ENCODE measurements at places on chromosomes 3 and 15. TPM values are rescaled to one million over a fixed set of nuclear protein-coding genes. Genes with fewer than 3 reads are reported as not detected.

ARRDC4 gene
- 1.0 TPM for total RNA-seq

ZNF717 gene
- 10.3 TPM for total RNA-seq

MON1A gene
- total RNA-seq: 16.3 TPM

VPS18 gene
- total RNA-seq: 11.3 TPM

DNA sequence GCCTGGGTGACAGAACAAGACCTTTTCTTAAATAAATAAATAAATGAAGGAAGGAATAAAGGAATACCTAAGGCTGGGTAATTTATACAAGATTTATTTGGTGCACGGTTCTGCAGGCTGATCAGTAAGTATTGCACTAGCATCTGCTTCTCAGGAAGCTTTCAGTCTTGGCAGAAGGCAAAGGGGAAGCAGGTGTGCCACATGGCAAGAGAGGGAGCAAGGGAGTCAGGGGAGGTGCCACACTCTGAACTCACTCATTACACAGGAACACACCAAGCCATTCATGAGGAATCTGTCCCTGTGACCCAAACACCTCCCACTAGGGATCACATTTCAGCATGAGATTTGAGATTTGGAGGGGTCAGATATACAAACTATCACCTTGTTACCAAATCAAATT is 56.4 kb downstream of the PRKCI start:
- DNase-seq: no peak

GRCh38 chr3:48847053-48847503 is 596 bp downstream of the PRKAR2A start:
- DNase-seq: peak; percentile 83

GRCh38 chr3:127820826-127821313 is 1.4 kb downstream of the MGLL start:
- DNase-seq: no peak

DNA sequence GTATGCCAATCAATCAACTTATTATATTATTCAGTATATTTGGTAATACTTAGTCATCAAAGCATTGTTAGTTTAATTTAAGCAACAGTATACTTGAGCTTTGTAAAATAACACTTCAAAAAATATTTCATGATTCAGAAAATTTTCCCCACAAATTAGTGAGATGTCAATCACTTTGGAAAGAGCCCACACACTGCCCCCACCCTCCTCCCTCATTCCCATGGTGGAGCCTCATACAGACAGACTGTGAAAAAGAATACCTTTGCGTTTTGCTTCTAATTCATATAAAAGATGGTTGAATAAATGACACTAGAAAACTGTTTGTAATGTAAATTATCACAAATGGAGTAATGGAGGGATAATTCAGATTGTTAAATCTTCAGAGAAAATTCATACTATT is 43.3 kb upstream of the MYO5C start:
- no peak for DNase-seq

DNA sequence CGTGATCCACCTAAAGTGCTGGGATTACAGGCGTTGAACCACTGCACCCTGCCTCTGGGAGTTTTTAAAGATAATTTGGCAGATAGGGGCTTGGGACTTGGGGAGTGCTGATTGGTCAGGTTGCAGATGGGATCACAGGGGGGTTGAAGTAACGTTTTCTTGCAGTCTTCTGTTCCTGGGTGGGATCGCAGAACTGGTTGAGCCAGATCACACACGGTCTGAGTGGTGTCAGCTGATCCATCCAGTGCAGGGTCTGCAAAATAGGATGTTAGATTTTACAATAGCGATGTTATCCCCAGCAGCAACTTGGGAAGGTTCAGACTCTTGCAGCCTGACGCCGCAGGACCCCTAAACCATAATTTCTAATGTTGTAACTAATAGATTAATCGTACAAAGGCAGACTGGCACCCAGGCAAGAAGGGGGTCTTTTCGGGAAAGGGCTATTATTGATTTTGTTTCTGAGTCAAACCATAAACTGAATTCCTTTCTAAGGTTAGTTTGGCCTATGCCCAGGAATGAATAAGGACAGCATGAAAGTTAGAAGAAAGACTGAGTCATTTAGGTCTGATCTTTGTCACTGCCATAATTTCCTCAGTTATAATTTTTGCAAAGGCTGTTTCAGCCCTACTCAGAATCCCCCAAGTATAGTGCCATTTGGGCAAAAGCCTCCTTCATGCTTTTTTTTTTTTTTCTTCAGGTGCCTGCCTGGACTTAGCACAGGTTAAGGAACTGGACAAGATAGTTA is 1.5 kb upstream of the CA12 start:
- DNase-seq: no peak

DNA sequence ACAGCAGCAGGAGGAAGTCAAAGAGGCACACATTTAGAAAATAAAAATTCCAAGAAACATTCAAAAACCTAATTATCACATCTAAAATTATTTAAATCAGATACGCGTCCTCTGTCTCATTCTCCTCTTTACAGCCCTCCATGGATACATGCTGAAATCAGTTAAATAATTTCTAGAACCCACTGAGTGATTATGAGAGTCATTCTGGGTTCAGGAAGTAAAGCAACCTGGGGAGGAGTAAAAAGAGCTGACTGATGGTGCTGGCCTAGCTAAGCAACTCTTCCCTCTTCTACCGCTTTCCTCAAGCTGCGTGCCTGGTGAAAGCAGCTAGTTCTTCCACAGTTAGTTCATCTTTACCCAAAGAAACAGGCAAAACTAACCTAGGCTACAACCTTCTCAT is 48.7 kb downstream of the RAF1 start:
- no peak for DNase-seq

DNA sequence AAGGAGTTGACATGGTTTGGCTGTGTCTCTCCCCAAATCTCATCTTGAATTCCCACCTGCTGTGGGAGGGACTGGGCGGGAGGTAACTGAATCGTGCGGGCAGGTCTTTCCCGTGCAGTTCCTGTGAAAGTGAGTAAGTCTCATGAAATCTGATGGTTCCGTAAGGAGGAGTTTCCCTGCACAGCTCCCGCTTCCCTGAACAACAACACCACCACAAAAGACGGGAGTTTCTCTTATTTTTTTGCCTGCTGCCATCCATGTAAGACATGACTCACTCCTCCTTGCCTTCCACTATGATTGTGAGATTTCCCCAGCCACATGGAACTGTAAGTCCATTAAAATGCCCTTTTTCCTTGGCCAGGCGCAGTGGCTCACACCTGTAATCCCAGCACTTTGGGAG is 22.7 kb downstream of the XXYLT1 start:
- DNase-seq: no peak
